ENCODE measurements at places on chromosomes 5 and 9.

DNA sequence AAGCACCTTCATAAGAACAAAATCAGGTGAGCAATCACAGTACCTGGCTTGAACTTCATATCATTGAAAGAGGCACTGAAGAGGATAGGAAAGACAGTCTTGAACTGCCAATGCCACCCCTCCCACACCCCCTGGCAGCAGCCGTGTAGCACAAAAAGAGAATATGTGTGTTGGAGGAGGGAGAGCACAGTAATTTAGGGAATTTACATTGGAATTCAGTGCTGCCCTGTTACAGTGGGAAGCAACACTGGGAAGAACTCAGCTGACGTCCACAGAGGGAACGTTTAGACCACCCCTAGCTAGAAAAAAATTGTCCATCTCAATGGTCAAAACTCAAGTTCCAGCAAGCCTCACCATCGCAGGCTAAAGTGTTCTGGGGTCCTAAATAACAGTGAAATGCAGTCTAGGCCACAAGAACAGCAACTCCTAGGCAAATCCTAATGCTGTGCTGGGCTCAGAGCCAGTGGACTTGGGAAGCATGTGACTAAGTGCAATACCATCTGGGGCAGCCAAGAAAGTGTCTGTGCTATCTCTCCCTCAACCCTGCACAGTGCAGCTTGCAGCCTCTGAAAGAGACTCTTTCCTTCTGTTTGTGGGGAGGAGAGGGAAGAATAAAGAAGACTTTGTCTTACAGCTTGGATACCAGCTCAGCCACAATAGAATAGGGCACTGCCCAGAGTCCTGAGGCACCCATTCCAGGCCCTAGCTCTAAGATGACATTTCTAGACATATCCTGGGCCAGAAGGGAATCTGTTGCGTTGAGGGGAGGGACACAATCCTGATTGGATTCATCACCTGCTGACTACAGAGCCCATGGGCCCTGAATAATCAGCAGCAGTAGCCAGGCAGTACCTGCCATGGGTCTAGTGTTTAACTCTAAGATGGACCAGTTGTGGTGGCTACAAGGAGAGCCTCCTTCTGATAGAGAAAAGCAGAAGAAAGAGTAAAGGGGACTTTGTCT is 62.1 kb upstream of the VLDLR start:
- DNase-seq, result no peak

DNA sequence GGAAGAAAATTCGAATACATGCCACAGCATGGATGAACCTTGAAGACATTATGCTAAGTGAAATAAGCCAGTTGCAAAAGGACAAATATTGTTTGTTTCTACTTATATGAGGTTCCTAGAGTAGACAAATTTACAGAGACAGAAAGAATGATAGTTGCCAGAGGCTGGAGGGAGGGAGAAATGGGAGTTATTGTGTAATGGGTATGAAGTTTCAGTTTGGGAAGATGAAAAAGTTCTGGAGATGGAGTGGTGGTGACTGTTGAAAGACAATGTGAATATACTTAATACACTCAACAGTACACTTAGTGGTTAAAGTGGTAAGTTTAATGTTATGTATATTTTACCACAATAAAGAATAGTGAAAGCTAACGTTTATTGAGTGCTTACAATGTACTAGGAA is 99.6 kb upstream of the SLC44A1 start:
- DNase-seq, result no peak

DNA sequence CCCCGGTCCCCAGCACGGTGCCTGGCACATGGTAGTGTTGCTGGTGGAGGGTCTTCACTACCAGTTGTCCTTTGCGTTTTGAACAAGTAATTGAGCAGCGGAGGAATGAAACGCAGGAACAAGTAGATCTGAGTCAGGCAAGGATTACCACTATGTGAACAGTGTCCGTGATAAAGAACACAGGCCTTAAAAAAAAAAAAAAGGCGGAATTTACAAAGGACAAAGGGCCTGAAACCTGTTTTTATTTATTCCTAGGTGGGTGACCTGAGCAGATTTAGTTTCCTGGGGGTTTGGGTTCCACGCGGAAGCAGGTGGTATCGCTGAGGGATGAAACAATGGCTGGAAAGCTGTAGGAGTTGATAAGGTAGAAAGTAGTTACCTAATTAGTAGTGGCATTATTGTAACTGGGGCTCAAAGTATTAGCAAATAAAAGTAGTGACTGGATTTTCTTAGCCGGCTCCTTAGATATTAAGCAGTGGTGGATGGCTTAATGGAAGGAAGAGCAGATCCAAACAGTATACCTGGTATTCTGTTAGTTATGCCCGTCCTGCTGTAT is 1.1 kb downstream of the RUSC2 start:
- DNase-seq, result no peak

GRCh38 chr9:20419533-20419932 is 202.8 kb downstream of the MLLT3 start:
- no peak for DNase-seq

GRCh38 chr9:124366476-124367220 is 48.6 kb downstream of the PSMB7 start:
- no peak for DNase-seq

- DNase-seq, result no peak
Observed at GRCh38 chr5:131258733-131259132, 5.1 kb upstream of the CDC42SE2 start.

DNA sequence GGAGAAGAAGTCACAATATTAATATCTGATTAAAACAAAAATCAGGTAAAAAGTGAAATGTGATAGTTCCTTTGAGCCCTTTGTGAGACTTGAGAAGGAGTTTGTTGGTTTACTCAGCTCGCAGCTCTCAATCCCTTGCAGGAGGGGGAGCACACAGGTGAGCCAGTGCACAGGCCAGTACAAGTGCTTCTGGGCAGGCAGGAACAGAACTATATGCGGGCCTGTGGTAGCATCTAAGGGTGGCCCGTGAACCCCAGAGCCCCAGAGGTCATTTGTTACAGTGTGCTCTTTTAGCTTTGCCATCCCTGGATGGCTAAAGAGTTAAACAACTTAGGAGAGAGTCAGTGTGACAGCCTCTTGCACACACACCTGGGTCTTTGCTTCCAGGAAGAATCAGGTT is 215.3 kb upstream of the EDIL3 start:
- no peak for DNase-seq

- DNase-seq, result no peak
Observed at GRCh38 chr5:179302499-179303185, 42.6 kb downstream of the ADAMTS2 start.

- DNase-seq, result no peak
Observed at GRCh38 chr9:85339338-85339737, 402.4 kb downstream of the AGTPBP1 start.

DNA sequence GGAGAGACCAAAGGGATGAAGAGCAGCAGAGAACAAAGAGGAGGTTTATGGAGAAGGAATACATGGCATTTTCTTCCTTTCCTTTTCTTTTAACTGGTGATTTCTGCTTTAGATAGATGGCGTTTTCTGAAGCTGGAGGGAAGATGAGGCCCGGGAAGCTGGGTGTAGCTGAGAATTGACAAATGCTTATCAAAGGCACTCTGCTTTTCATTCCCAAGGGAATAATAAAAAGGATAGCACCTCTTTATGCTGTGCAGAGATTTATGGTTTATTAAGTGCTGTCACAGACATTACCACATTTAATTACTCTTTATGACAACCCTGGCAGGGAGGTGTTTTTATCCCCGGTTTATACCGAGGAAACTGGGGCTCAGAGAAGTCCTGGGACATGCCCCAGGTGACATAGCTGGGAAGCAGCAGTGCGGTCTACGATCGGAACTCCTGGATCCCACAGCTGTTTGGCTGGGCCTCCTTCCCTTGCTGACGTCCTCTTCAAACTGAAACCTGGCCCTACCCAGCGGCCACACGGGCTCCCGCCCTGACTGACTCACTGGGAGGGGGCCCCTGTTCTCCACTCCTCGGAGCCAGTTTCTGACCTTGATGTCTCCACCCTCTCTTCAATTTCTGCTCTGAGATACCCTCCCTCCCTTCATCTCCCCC is 8.2 kb upstream of the EPB41L4B start:
- no peak for DNase-seq

DNA sequence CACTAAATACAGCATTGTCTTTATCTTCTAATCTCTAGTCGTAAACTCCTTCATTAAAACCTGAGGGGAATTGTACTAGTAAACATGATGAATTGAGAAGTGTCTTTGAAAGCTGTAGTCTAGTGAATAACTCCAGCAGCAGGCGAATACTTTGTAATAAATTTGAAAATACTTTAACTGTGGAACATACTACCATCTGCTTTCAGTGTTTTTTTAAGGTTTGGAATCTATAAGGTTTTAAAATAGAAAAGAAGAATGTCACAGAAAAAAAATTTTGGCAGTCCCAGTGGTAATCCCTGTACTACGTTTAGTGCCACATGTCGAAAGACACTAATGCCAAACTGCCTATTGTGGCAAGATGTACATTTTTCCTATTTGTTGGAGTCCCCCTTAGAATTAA is 379.0 kb upstream of the NUDT12 start:
- DNase-seq, result no peak

DNA sequence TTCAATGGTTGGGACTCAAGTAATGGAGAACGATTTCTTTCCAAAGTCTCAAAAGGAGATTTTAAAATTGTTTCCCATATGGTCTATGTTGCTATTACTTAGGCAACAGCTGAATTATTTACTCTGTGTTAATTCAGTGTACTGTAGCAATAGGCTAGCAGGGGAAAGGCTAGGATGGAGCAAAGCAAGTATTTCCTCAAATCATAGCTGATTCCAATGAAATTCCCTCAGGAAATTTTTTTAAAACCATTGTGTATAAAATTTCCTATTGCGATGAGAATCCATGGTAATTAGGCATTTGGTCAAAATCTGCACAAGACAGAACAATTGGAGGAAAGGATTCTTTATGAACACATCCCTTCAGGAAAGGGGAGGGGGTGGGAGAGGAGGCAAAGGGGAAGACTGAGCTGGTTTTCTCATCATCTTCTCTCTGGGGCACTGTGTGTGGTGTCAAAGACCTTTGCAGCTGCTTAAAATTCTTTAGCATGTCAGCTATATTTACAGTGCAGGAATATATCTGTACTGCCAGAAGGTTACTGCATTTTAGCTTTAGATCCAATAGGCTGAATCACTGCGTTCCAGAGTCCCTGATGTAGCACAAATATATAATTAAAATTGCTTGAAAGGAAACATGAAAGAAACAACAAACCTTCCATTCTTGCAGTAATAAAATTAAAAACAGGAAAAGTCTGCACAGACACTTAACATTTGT is 95.3 kb downstream of the ZNF608 start:
- DNase-seq, result no peak

GRCh38 chr5:39190311-39191102 is 28.9 kb downstream of the FYB1 start:
- no peak for DNase-seq

DNA sequence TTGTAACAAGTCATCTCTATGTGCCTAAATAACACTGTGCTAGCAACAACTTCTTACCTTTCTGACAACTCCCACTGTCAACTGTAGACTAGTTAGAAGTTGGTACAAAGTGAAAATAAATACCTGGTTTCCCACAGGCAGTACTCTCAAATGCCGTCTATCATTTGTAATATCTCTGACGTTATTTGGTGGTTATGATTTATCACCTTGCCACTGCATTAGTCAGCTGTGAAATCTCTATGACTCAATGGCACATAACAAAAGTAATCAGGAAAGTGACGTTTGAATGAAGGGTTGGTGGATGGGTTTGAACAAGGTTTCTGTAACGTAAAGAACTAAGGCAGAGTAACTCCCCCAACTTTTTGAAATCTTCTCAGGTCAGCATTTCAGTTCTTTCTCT is 592.3 kb downstream of the MAT2B start:
- DNase-seq, result no peak

- no peak for DNase-seq
Observed at GRCh38 chr5:32116574-32117313, 57.4 kb downstream of the GOLPH3 start.

- no peak for DNase-seq
Observed at GRCh38 chr5:156326718-156327259, at the start of gene SGCD. Gene SGCD (plus strand): TSS chr5:156327164.

GRCh38 chr5:10868956-10869355 is 107.9 kb upstream of the DAP start:
- no peak for DNase-seq

DNA sequence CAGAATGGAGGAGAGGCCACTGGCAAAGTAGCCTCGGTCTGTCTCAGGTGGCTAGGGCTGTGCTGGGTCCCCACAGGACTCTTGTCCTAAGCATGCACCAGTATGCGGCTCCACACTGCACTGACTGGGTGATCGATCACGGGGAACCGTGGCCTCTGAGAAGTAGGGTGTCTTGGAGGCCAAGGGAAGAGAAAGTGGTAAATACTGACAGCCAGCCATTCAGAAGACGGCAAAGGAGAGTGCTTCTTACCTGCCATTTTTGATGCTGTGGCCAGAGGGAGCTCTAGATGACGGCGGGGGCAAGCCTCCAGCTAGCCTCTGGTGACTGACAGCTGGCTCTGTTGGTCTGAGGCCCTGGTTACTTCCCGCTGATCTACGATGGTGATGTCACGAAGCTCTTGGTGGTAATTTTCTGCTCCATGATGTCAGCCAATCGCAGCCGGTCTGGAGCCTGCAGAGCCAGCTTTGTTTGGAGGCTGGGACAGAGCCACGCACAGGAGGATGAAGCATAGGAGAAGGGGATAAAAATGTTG is 40.4 kb upstream of the GADD45G start:
- peak; percentile 81 for DNase-seq

GRCh38 chr5:94759022-94759421 is 140.6 kb downstream of the SLF1 start:
- no peak for DNase-seq

DNA sequence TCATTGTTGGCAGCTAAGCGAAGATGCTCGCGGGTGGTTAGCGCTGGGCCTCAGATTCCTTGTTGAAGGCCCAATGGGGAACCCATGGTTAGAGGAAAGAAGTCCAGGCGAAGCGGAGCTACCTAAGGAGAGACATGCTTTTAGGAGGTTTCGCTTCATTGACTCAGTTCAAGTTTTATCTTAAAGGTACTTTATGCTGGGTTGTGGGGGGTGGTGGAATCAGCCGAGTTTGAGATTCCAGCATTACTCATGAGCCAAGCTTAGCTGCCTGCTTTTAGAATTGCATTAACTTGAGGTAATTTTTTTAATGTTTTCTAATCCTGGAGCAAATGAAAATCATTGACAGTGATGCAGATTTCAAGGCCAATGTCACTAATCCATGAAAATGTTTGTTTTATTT is 16.1 kb downstream of the MEGF10 start:
- DNase-seq, result no peak

GRCh38 chr9:37429441-37430285 is 7.2 kb downstream of the GRHPR start:
- no peak for DNase-seq

- DNase-seq, result peak; percentile 38
Observed at GRCh38 chr5:91313757-91314673, 69.1 kb downstream of the ARRDC3 start.

- no peak for DNase-seq
Observed at GRCh38 chr5:22053195-22053594, 799.9 kb downstream of the CDH12 start.

GRCh38 chr5:67268231-67269021 is 71.8 kb upstream of the CD180 start:
- DNase-seq, result no peak

DNA sequence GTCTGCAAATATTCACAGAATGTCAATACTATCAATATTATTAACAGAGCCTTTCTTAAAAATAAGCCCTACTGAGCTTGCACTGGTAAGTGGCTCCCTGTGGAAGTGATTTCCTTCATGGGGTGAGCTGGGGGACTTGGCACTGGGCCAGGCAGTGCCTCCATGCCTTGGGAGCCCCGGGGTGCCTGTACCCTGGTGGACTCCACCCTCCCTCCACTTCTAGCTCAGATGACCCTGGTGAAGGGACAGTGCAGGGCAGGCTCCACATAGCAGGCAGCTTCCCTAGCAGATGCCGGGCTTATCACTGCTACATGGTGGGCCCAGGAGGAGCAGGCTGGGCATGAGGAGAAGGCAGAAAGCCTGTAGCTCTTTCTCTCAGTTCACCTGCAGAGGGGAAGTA is 119.2 kb downstream of the DCP2 start:
- DNase-seq, result no peak
